ENCODE measurements at places on chromosomes 6 and 20.

DNA sequence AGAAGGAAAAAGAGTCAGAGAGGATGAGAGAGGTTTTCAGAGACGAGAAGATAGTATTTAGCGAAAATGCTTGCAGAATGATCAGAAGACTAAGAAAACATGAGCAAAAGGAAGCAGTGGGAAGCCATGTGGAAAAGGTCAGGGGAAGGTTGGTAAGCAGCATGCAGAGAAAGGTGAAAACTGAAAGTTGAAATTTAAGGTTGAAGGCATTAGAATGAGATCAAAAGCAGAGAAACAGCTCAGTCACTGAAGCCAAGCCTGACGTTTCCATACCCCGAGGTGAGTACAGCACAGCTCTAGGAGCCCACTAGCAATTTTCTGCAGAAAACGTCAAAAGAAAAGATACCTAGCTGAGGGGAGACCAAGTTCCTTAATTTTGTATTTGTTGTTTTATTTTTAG lies 19.1 kb upstream of the TFB1M start:
- DNase-seq: peak; percentile 22

DNA sequence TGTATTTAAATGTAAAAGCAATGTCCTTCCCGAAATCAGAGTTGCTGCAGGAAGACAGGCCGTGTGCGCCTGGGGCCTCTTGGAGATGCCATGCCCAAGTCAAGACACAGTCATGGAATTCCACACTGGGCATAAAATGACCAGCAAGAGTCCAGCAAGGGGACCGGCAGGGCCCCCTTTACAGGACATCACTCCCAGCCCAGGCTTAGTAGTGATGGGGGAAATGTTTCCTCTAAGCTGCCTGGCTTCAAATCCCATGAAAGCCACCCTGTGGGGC lies 1.9 kb upstream of the PPP1R3G start:
- no peak for DNase-seq

GRCh38 chr6:47260021-47260420 lies 49.7 kb downstream of the TNFRSF21 start:
- DNase-seq: no peak

DNA sequence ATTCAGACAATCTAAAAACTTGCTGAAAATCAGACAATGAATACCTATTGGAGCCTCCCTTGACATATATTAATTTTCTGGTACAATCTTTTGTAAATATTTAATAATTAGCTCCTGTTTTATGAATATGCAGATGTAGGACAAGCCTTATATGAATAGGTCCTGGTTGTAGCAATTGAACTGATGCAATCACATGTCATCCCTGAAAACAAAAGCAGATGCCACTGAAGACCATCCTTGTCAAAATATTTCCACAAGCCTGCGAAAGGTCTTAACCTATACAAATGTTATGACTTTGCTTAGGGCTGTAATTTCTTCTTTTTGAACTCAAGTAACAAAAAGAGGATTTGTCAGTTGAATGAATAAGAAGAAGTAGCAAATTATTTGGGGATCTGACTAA lies 722.1 kb downstream of the EYS start:
- DNase-seq: no peak

DNA sequence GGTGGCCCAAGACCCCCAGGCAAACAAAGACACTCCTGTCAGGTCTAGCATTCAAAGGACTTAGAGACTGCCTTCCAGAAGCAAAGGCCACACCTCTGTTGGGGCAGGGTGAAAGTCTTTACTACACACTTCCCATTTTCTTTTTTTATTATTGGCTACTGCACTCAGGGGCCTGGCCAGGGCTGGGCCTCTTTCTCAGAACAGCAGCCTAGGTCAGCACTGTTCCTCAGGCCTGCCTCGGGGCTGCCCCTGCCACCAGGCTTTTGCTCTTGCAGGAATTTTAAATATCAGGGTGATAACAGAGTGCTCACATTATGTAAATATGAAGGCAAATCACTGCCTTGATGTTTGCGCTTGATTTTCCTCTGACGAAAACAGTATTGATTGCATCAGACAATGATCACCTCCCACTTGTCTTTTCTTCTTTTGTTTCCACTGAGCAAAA lies 18.5 kb downstream of the GSTA4 start:
- peak; percentile 63 for DNase-seq

GRCh38 chr6:109050447-109051102 lies 44.1 kb downstream of the SESN1 start:
- no peak for DNase-seq

DNA sequence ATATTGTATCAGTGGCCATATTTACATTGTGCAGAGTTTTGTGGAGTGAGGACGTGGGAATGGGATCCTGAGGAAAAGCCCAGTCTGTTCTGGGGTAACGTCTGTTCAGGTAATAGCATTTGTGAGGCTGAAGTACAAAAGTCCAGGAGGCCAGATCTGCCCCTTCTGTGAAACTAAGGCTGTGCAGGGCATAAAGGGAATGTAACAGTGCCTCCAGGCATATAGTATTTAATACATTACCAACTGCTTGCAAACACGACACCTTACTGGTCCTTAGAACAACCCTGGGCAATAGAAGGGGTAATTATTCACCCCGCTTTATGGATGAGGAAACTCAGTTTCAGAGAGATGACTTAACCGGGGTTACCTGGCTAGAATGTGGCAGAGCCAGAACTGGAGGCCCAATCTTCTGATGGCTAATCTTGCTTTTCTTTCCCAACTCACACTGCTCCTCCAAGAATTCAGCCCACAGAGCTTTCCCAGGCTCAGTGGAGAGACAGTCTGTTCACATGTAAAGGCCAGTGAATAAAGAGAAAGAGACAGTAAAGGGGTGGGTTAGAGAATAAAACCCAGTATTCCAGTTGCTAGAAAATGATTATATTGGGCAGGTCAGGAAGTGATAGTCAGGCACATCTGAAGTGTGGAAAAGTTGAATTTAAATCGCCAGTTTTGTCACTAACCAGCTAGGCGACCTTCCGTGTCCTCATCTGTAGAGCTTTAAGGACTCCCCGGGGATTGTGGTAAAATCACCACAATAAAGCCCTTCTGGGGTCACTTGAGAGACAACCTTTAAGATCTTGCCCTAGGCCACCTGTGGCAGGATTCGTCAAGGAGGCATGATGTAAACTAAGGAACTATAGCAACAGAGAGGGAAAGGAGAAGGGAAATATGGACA lies 280.7 kb upstream of the CITED2 start:
- no peak for DNase-seq

- no peak for DNase-seq
Measured at GRCh38 chr6:54284161-54284860, 23.9 kb upstream of the TINAG start.

DNA sequence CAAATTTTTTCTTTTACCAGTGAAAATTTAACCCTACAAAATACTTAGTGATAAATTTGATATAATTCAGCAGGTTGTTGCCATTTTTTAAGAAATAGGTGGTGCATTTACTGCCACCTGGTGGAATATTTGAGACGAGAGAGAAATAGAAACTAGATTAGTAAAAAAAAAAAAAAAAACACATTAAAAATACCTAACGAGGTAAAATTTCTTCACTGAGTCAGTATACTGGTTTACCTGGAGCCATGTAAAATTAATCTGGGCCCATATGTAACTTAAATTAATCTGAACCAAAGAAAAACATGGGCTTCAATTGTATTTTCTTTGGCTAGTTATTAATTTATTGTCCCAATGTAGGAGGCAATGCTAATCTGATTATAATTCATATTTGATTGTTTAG lies 520.8 kb downstream of the EPM2A start:
- DNase-seq: no peak

- DNase-seq: no peak
Measured at GRCh38 chr20:50541606-50542041, 31.4 kb downstream of the PTPN1 start.

GRCh38 chr6:85747093-85747492 lies 104.4 kb upstream of the SYNCRIP start:
- no peak for DNase-seq

- no peak for DNase-seq
Measured at GRCh38 chr6:116485559-116486184, 24.5 kb downstream of the CALHM6 start.

DNA sequence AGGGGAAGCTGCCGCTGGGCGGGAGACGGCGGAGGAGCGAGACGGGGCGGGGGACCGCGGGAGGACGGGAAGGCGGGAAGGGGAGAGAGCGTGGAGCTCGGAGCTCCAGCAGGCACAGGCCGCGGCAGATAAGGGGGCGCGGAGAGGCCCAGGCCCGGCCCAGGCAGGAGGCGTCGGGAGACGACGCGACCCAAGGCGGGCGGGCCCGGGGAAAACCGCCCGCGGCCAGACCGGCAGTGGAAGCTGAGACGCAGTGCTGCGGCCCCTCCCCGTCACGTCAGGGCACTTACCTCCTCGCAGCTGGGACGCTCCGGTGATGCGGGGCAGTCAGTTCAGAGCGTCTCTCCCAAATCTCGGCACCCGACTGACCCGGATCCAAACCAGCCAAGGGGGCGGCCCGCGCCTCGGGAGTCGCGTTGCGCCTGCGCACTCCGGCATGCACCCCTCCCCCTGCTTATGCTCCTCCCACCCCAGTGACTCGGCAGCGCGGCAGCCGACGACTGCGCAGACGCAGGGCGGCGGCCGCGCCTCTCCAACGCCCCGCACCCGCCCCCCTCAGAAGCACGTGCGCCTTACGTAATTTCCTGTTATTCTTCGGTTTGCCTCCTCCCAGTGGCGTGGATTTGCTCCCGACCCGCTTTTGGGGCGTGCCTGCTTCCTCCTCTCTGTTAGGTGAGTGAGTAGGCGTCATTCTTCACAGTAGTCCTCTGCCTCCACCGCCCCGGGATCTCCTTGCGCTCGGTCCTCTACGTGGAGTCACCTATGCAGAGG lies at the start of gene OSER1:
Gene OSER1, minus strand, starts transcription at position 366 of the 771 bp plus-strand sequence. CDS start 3,814 bp downstream, outside the sequence.
- DNase-seq: peak; percentile 96

DNA sequence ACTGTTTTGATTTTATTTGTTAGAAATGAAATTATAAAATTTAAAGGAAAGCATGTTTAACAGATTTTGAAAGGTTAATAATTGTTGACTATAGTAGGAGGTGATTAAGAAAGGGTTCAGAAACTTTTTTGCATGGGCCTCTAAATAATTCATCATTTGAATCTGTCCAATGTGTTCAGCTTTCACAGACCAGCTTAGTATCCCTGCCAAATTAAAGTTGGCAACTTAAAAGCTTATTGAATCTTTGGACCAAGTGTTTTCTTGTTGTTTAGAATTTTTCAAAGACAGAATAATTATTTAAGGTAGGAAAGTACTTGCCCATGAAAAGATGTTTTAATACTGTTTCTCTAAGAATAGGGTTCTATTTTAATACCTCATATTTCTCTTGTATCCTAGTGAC lies 466.0 kb downstream of the GJA1 start:
- DNase-seq: no peak

DNA sequence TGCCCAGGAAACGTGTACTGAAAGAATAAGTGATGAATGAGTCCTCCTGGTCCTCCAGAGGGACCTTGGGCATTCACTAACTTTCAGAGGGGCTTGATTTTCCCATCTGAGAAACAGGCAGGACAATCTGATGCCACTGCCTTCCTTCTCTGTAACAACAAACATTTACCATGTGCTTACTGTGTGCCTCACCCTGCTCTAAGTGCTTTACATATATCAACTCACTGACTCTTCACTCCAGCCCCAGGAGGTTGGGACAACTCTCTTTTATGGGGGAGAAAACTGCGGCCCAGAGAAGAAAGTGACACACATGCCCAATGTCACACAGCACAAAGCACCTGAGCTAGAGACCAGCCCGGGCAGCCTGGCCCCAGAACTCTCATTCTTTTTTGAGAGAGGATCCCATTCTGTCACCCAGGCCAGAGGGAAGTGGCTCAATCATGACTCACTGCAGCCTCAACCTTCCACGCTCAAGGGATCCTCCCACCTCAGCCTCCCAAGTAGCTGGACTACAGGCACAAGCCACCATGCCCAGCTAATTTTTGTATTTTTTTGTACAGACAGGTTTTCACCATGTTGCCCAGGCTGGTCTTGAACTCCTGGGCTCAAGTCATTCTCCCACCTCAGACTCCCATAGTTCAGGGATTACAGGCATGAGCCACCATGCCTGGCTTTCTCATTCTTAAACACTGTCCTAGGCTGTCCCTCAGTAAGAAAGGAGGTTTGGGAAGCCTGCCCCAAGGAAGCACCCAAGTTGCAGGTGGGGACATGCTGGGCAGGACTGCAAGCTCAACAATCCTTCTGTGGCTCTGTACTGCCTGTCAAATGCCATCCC lies 38.0 kb downstream of the NOL4L start:
- no peak for DNase-seq

GRCh38 chr6:56842686-56843475 lies 112.0 kb upstream of the BEND6 start:
- DNase-seq: no peak

GRCh38 chr6:150470131-150470530 lies 101.3 kb downstream of the IYD start:
- DNase-seq: no peak

DNA sequence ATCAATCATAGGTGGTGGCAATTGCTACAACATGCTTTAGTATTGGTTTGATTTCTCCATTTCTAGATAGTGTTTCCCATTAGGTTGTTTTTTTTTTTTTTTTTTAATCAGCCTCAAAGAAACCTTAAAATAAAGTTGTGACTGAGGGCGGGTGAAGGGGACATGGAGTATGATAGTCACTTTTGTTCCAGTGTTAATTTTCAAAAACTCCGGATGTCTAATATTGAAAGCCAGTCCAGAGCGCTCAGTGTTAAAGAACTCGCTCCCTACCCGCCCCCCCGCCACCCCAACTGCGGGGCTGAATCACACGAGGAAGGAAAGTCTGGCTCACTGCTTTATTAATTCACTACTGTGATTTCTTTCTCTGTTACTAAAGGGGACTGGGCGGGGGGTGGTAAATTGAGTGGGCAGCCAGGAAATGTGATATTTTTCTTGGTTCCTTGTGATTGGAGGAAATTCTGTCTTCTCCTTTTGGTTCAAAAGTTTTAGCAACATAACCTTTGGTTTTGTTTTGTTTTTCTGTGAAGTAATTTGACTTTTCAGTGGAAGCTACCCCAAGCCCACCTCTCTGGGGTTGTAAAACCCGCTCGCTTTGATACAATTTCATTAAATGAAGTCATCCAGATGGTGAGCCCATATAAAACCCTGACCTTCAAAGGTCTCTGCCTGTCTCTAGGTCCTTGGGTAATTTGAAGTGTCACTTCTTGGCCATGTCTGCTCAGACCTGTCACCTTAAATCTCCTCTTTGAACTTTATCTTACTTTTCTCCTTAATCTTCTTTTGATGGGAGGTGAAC lies 38.0 kb downstream of the TNFAIP3 start:
- peak; percentile 82 for DNase-seq

DNA sequence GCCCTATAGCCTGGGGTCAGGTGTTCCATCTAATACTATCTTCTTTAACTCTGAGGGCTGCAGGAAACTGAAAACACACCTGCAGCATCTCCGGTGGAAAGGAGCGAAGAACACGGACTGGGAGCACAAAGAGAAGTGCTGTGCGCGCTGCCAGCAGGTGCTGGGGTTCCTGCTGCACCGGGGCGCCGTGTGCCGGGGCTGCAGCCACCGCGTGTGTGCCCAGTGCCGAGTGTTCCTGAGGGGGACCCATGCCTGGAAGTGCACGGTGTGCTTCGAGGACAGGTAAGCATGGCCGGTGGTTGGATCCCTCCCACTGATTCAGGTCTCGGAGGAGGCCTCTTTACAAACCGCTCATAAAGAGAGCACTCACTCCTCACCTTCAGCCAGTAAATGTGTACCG lies 15.5 kb downstream of the SYTL3 start:
- no peak for DNase-seq
